Hematopoietic multipotent progenitor cell (in vitro differentiated cells): ENCODE measurements at places on chromosomes 2 and 18. TPM values are rescaled to one million over a fixed set of nuclear protein-coding genes. Genes with fewer than 3 reads are reported as not detected.

The OSR1 gene
- total RNA-seq = under 0.01 TPM

GRCh38 chr18:24397131-24397693 is 412 bp downstream of the OSBPL1A start:
- peak; percentile 62 for DNase-seq

The GCG gene
- total RNA-seq = not detected

The CNRIP1 gene
- total RNA-seq = 40.7 TPM

The BMPR2 gene
- 6.7 TPM for total RNA-seq

DNA sequence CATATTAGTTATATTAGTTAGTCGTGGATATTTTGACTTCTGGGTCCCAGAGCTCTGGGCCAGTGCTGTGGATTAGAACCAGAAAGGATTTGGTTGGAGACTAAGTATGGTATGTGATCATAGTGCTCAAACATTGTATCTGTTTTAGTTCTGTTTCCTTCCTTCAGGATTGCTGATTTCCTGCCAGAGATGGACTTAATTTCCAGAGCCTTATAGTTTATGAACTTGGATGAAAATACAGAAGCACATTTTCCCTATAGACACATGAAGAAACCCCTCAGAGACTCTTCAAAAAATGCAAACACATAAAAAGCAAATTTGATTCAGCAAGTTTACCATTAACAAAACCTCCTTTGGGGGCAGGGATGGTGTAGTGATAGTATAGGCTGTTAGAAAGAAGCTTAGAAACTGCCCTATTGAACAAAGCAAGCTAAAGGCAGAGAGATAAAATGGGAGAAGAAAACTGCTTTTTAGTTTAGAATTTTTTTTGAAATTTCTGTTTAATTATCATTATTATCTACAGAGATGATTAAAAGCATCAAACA is 88.7 kb upstream of the EFEMP1 start:
- no peak for DNase-seq
